ENCODE measurements at places on chromosomes 5 and 9.

DNA sequence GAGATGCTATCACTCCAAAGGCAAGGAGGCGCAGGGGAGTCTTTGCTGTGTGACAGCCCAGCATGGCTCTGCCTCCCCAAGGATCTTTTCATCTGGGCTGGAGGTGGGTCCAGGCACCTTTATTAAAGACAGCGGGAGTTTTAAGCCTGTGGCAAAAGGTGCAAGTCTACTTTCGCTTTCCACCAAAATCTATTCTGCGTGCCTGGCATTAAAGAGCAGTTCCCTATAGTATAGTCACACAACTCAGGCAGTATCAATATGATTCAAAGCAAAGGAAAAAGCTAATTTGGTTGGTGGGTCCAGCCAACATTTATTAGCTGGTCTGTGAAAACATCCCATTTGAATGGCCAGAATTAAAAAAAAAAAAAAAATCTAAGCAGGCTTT lies 398.7 kb downstream of the EBF1 start:
- no peak for DNase-seq

DNA sequence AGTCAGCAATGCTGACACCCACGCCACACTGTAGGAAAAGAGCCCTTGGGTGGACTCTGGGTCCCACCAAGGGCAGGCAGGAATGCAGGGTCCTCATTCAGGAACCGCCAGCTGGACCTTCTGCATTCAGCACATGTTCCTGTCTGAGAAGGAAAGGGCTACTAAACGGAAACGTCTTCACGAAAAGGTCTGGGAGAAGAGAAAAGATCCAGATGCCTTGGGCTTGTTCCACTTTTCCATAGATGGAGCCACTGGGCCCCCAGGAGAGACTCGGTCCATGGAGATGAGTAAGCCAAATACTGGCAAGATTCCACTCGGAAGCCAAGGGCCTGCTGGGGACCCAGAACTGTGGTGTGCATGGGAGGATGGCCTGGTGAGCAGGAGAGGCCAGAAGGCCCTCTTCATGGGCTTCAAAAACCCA lies 38.4 kb downstream of the LHFPL2 start:
- no peak for DNase-seq

- DNase-seq = no peak
Measured at GRCh38 chr5:36323926-36324781, 22.5 kb upstream of the RANBP3L start.

GRCh38 chr9:137799630-137799983 lies 78.0 kb upstream of the CACNA1B start:
- no peak for DNase-seq

- no peak for DNase-seq
Measured at GRCh38 chr9:133967024-133967741, 24.9 kb downstream of the VAV2 start.

- peak; percentile 39 for DNase-seq
Measured at GRCh38 chr5:91641730-91642350, 258.7 kb upstream of the ARRDC3 start.

DNA sequence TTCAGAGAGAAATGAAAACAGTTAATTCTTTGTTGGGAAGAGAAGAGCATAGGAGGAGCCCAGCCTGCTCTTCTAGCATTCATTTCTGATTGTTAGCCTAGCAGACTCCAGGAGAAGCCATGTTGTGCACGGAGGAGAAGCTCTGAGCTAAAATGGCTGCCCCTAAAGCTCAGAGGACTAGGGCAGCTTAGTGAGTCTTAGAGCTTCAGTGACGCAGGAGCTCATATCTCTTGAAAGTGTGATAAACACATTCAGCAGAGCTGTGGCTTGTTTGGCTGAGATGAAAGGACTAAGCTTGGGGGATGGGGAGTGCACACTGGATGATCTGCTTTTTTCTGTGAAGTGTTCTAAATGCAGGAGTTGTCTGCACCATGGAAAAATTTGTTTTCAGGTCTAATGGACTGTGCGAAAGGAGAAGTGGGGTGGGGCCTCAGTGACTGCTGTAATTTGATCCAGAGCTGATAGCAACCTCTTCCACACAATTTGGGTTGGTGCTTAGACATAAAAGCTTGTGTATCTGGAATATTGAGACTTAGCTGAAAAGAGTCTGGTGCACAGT lies 58.5 kb downstream of the ZNF462 start:
- DNase-seq = peak; percentile 63

DNA sequence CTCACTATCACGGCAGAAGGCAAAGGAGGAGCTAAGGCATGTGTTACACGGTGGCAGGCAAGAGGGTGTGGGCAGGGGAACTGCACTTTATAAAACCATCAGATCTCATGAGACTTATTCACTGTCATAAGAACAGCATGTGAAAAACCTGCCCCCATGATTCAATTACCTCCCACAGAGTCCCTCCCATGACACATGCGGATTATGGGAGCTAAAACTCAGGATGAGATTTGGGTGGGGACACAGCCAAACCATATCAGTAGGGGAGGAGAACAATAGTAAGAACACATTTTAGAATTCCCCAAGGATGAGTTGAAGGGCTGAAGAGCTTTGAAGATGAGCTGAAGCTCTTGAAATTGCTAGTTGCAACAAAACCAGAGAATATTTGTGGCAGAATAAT lies 287.9 kb downstream of the SMARCA2 start:
- no peak for DNase-seq

Measured in NCI-H2171 treated with DMSO at 0.1 percent for 48 hours (cell line).